ENCODE measurements at places on chromosomes 5 and 9.

GRCh38 chr5:65480306-65480865 lies 1.3 kb downstream of the ADAMTS6 start:
- peak; percentile 88 for DNase-seq

GRCh38 chr5:176994460-176995121 lies 12.0 kb downstream of the UIMC1 start:
- peak; percentile 100 for DNase-seq

DNA sequence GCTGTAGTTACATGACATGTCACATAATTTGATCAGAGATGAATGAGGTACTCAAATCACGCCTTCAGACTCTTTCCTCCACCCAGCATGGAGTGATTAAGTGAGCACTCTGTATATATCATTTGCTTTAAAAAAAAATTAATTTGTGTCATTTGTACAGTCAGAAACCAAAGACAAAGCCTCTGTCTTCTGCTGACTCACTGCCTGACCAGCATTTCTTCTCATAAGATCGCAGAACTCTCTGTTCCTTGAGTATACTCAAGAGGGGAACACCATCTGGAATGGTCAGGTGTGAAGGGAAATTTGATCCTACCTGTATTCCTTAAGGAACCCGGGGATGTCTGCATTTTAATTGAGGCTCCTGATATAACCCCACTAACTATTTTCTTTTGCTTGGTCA lies 254.4 kb downstream of the FAM114A2 start:
- DNase-seq: peak; percentile 33

DNA sequence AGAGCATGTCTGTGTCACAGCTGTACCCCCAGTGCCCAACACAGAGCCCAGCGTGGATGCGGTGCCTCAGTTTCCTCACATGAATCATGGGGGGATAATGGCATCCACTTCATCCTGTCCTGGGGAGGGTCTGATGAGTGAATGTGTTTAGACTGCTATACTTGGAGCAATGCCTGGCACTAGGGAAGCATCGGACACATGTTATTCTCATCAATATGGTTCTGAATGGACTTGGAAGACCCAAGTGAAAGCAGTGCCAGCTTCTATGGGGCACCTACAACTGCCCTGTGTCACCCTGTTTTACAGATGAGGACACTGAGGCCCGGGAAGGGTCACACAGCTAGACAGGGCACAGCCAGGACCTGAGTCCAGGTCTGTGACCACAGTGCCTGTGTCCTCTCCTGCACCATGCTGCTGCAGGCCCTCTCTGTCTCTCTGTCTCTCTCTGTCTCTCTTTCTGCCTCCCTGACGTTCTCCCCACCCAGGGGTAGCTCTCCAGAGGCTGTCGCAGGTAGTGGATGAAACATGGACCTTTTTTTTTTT lies 42.3 kb upstream of the NEK6 start:
- no peak for DNase-seq
